ENCODE measurements at places on chromosomes 11 and 22. TPM values are rescaled to one million over a fixed set of nuclear protein-coding genes. Genes with fewer than 3 reads are reported as not detected.

GRCh38 chr22:44573451-44573850 is 75.4 kb upstream of the RTL6 start:
- no peak for DNase-seq

OR2AG1 gene
- total RNA-seq, result not detected

DNA sequence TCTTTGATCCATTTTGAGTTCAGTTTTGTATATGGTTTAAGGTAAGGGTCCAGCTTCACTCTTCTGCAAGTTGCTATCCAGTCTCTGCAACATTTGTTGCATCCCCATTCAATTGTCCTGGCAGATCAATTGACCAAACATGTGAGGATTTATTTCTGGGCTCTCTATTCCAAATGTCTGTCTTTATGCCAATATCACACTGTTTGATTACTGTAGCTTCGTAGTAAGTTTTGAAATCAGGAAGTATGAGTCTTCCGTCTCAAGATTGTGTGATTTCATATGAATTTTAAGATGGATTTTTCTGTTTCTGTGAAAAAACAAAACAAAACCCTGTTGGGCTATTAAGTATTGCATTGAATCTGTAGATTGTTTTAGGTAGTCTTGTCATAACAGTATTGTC is 17.0 kb downstream of the APLP2 start:
- no peak for DNase-seq

DNA sequence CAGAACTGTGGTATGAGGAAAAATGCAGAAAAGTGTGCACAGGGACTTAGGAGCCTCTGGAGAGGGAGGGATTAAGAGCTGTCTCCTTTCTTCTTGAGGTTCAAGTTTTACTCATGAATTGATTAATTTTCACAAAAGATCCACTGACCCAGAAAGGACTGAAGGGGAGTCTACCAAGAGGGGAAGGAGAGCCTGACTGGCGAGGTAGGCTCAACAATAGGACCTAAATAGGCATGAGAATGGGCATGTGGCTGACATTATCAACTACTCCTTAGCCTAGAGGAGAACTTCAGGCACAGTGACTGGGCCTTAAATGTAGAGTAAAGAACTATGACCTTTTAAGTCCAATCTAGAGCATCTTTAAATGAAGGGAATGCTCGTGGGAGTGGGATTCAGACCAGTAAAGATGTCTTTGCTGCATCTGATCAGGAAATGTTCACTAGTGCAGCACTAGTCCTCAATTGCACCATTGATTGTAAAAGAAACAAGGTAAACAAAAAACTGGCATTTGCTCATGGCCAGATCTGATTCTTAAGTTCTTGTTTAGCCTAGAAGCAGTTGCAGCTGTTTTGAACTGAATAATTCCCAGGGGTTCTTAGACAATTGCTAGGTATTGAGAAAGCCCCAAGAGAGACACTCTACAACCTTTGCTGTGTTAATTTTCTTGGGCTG is 135.6 kb downstream of the RAB38 start:
- no peak for DNase-seq

TTC9C gene
- total RNA-seq, result 45.5 TPM

GRCh38 chr22:40443732-40444131 is 73.3 kb downstream of the SGSM3 start:
- DNase-seq, result no peak

SLC22A9 gene
- total RNA-seq, result not detected

DNA sequence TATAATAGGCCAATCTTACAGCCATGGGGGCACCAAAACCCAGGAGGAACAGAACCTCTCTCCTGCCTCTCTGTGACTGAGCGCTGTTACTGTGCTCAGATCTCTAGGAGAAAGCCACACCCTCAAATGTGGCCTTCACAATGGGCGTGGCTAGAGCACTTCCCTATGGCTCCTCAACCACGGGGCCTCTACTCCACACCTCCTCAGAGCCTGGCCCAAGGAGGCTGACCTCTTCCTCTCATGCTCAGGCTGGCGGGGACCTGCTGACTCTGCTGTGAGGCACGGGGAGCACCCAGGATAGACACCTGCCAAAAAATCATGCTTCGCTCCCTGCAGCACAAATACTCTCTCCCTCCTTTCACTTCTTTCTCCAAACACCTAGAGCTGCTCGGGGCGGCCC is 41.0 kb downstream of the C11orf58 start:
- no peak for DNase-seq

USH1C gene
- not detected for total RNA-seq

- no peak for DNase-seq
These were observed 35.4 kb upstream of the CARS1 start for GRCh38 chr11:3092603-3093141.

DNA sequence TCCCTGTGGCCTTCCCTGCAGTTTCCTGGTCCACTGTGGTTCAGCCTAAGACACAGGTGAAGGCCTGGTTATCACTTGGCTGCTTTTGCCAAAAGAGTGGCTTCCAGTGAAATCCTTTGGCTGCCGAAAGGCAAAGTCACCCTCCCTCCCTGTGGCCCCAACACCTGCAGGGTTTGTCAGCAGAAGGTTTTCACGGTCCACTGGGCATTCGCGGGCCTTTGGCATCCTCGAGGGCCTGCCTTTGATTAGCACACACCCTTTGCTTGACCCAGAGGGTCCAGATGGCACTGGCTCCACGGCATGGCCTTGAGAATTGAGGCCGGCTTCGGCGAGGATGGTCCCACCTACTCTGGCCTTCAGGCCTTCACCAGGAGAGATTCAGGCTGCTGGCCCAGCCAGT is 35.3 kb downstream of the RTN4R start:
- no peak for DNase-seq

OR2AT4 gene
- total RNA-seq, result not detected

All from IMR-90 (cell line).